KBM-7 (cell line): ENCODE measurements at places on chromosomes 7 and 10.

- DNase-seq: no peak
Observed at GRCh38 chr10:72846238-72846637, 47.3 kb upstream of the OIT3 start.

- DNase-seq: no peak
Observed at GRCh38 chr10:97180363-97180755, 5.4 kb downstream of the SLIT1 start.

DNA sequence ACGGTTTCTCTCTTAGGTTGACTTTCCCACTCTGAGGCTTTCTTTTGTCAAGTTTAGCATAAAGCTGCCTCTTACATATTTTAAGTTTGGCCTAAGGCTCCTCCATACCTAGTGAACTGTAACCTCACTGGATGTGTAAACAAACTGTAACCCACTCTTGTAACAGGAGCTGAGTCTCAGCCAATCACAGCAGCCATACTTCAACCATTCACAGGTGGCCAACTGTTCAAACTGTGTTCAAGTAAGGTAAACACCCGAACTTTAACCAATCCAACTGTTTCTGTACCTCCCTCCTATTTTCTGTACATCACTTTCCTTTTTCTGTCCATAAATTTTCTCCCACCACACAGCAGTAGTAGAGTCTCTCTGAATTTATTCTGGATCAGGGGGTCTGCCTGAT lies 7.7 kb upstream of the NRBF2 start:
- no peak for DNase-seq

DNA sequence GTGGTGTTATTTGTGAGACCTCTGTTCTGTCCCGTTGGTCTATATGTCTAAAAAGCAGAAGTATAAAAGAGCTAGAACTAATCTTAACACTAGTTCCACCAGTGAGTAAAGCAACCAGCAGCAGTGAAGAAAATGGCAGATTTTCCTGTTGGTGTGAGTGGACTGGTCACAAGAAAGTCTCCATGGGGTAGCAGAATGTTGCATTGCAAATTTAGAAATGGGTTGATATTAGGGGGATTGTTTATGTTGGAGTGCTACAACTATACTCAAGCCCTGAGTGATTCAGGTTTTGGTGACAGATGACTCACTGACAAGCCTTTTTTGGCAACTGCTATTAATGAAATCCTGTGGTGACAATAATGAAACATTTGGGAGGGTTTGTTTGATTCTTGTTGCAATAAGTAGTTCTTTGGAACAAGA lies 5.6 kb downstream of the AVL9 start:
- peak; percentile 57 for DNase-seq

- DNase-seq: no peak
Observed at GRCh38 chr7:132480534-132480933, 95.7 kb downstream of the PLXNA4 start.

- DNase-seq: peak; percentile 11
Observed at GRCh38 chr10:74234569-74234968, 83.5 kb downstream of the ADK start.

- DNase-seq: no peak
Observed at GRCh38 chr7:70846208-70846607, 285.7 kb upstream of the GALNT17 start.

DNA sequence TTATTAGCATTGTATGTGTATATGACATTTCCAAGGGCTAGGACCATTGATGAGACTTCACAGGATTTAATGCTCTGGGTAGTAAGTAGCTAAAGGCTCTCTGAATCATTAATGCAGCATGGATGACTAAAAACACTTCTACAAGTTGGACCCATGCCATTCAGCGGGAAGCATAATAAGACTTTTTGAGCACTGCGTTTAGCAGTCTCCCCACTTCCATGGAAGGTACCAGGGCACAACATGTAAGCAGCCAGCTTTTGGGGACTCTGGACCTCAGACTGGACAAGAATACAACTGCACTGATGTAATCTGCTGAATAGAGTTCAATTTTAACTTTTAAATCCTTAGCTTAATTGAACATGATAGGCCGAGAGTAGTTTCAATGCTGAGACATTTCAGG lies 191.7 kb upstream of the IMMP2L start:
- DNase-seq: no peak
